ENCODE measurements at places on chromosomes 1 and 21. TPM values are rescaled to one million over a fixed set of nuclear protein-coding genes. Genes with fewer than 3 reads are reported as not detected.
A peak's percentile ranks its signal among the peaks of the same experiment; 100 is the strongest.

GRCh38 chr1:232969799-232970198, 19.4 kb downstream of the NTPCR start:
- H3K36me3 ChIP-seq = peaks cover 71% of the 10 kb centered on the region
- H3K4me3 ChIP-seq = no peak overlapping the region
- no peaks in the 10 kb centered on the region for H3K27me3 ChIP-seq
- H3K27ac ChIP-seq = no peak overlapping the region
- no peak for DNase-seq
- H3K4me1 ChIP-seq = peaks cover 9% of the 10 kb centered on the region

- H3K36me3 ChIP-seq = no peaks in the 10 kb centered on the region
Measured at GRCh38 chr1:218930000-218930399, 243.7 kb upstream of the LYPLAL1 start.

DNA sequence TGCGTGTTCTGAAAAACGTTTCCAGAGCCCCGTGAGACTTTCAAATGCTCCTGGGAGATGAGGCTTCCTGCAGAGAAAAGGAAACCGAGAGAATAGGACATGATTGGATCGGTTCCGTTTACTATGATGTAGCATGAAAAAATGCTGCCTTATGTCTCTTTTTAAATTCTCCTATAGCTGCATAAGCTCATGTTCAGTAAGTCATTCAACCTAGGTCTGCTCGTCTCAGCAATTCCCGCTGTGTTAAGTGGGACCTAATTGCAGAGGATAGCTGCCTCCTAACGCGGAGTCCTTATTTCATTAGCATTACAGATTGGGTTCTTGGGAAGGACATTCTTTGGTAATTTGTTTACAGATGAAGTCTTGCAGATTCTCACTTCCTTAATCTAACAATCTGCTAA, 165.3 kb downstream of the GALNT2 start:
- no peaks in the 10 kb centered on the region for H3K27me3 ChIP-seq
- H3K4me3 ChIP-seq = no peak overlapping the region
- peaks cover 29% of the 10 kb centered on the region for H3K36me3 ChIP-seq
- peaks cover 9% of the 10 kb centered on the region for H3K4me1 ChIP-seq

DNA sequence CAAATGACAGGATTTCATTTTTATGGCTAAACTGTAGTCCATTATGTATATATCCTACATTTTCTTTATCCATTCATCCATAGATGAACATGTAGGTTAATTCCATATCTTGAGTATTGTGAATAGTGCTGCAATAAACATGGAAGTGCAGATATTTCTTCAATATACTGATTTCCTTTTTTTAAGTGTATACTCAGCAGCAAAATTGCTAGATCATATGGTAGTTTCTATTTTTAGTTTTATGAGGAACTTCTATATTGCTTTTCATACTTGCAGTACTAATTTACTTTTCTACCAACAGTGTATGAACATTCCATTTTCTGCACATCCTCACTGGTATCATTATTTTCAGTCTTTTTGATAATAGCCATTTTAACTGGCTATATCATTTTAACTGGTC, 30.1 kb downstream of the OR10J5 start:
- DNase-seq = no peak
- H3K4me3 ChIP-seq = no peak overlapping the region
- H3K36me3 ChIP-seq = peaks cover 18% of the 10 kb centered on the region
- peaks cover 22% of the 10 kb centered on the region for H3K27me3 ChIP-seq

DNA sequence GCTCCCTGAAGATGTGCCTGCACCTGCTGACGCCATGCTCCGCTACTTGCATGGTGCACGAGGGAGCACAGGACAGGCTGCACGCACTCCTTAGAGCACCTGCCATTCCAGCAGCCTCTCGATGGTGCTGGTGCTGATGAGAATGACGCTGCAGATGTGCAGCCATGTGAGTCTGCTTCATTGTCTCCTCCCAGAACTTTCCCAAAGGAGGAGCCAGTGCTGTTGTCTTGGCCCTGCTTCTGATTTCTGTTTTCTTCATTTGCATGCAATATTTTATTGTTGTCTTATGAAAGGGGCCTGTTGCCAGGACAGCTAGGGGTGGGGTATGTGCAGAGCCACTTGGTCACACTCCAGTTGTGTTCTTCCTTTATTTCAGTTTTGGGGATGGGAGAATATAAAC, 70.1 kb downstream of the PCBP3 start:
- H3K4me3 ChIP-seq = no peak overlapping the region
- no peaks in the 10 kb centered on the region for H3K4me1 ChIP-seq
- no peaks in the 10 kb centered on the region for H3K36me3 ChIP-seq
- H3K27ac ChIP-seq = no peak overlapping the region
- H3K27me3 ChIP-seq = no peaks in the 10 kb centered on the region

GRCh38 chr1:62057641-62058290, 136.9 kb upstream of the L1TD1 start:
- no peak overlapping the region for H3K27ac ChIP-seq
- no peak overlapping the region for H3K4me3 ChIP-seq
- H3K4me1 ChIP-seq = peaks cover 6% of the 10 kb centered on the region
- no peaks in the 10 kb centered on the region for H3K27me3 ChIP-seq
- H3K36me3 ChIP-seq = peaks cover 46% of the 10 kb centered on the region

GRCh38 chr1:226029093-226029496, 30.0 kb upstream of the SDE2 start:
- peak overlapping the region; percentile 22 for H3K4me3 ChIP-seq
- no peak for DNase-seq
- no peaks in the 10 kb centered on the region for H3K36me3 ChIP-seq
- peak overlapping the region; percentile 87 for H3K27ac ChIP-seq
- H3K4me1 ChIP-seq = peaks cover 2% of the 10 kb centered on the region

DNA sequence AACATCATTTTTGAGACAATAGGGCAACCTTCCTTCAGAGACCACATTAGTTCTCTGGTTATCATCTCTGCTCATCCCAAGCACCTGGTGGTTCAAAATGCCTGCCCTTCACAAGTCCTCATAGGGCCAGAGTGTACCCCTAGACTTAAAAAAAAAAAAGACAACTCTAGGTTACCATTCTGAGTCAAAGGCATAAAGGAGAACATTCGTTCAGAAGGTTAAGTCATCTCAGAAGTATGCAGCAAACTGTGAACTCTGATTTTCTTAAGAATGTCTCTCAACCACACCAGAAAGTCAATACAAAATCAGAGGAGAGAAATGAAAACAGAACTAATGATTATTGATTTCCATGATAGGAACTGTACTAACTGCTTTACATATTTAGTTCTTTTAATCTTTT, 9.2 kb upstream of the BEND5 start:
- no peaks in the 10 kb centered on the region for H3K4me1 ChIP-seq
- DNase-seq = no peak
- H3K27me3 ChIP-seq = peaks cover 7% of the 10 kb centered on the region
- H3K4me3 ChIP-seq = no peak overlapping the region
- H3K27ac ChIP-seq = no peak overlapping the region

DNA sequence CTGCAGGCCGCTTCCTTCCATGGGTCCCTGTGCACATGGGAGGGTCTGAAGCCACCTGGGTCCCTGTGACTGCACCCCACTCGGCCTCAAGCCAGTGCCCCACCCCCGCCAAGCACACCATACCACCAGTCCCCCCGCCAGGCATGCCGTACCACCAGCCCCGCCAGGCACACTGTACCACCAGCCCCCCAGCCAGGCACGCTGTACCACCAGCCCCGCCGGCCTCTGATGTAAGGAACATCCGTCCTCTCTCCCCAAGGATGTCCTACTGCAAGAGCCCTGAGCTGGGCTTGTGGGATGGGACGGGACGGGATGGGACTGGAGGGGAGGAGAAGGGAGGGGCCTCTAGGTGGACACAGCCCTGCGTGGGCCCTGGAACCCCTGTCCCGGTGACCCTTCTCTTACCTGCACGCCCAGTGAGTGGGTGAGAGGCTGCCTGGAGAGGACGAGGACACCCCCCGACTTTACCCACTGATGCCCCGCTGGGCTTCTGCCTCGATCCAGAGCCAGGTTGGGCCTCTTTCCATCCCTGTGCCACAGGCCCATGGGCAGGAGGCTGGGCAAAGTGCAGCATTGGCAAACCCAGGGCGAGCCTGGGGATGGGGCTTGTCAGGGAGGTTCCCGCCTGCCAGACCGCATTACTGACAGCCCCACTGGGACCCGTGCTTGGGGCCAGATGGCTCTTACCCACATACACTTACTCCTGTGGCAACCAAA, 40.8 kb upstream of the COL6A1 start:
- no peak for DNase-seq
- H3K36me3 ChIP-seq = peaks cover 2% of the 10 kb centered on the region
- H3K4me1 ChIP-seq = peaks cover 6% of the 10 kb centered on the region
- no peak overlapping the region for H3K27ac ChIP-seq
- no peaks in the 10 kb centered on the region for H3K27me3 ChIP-seq

DNA sequence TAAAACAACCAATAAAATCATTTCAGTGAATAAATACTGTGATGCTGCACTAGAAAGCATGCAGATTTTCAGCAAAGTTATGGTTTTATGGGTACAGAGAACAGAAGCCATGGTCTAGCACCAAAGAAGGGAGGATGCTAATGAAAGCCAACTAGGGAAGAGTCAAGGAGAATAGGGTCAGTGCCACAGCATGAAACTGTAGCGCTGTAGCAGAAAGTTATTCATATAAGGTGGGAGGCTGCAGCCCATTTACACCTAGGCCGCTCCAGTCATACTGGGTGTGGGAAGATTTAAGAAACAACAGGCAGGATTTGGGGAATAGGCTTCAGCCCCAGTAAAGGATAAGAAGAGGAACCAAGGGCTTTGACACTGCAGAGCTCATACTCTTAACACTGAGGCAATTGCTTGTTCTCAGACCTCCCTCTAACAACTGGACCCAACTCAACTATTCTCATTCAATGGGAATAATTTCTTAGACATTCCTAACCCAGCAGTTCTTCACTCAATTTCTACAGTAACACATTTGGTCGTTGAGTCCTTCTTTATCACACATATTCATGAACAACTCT, 4.4 kb downstream of the IFI16 start:
- H3K36me3 ChIP-seq = peaks cover 53% of the 10 kb centered on the region
- peaks cover 59% of the 10 kb centered on the region for H3K4me1 ChIP-seq
- DNase-seq = no peak
- H3K4me3 ChIP-seq = peak overlapping the region; percentile 94
- H3K27me3 ChIP-seq = no peaks in the 10 kb centered on the region

GRCh38 chr1:233972951-233973635, 68.6 kb downstream of the SLC35F3 start:
- no peak overlapping the region for H3K4me3 ChIP-seq
- H3K36me3 ChIP-seq = no peaks in the 10 kb centered on the region
- H3K27ac ChIP-seq = no peak overlapping the region
- no peaks in the 10 kb centered on the region for H3K4me1 ChIP-seq

DNA sequence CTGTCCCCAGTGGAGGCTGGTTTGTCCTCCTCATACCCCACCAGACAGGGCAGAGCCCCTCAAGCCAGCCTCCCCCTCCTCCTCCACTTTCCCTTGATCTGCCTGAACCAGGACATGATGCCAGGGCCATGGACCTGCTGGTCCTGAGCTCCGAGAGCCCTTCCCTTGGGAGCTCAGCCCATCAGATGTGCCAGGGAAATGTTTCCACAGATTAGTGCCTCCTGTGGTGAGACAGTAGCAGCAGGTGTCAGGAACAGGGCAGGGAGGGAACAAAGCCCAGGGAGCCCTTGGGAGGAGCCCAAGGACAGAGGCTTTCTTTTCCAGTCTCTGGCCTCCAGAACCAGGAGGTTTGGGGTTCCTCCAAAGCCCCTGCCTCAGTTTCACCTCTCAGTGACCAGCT, 14.6 kb upstream of the SLC41A1 start:
- no peaks in the 10 kb centered on the region for H3K36me3 ChIP-seq
- no peaks in the 10 kb centered on the region for H3K27me3 ChIP-seq
- DNase-seq = no peak
- peaks cover 6% of the 10 kb centered on the region for H3K4me1 ChIP-seq

DNA sequence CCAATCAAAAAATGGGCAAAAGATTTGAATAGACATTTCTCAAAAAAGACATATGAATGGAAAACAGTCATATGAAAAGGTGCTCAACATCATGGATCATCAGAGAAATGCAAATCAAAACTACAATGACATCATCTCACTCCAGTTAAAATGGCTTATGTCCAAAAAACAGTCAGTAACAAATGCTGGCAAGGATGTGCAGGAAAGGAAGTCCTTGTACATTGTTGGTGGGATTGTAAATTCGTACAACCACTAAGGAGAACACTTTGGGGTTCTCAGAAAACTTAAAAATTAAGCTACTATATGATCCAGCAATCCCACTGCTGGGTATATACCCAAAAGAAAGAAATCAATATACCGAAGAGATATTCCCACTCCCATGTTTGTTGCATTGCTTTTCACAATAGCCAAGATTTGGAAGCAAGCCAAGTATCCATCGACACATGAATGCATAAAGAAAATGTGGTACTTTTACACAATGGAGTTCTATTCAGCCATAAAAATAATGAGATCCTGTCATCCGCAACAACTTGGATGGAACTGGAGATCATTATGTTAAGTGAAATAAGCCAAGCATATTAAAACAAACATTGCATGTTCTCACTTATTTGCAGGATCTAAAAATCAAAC, 17.9 kb downstream of the GBP5 start:
- peaks cover 40% of the 10 kb centered on the region for H3K36me3 ChIP-seq
- H3K27ac ChIP-seq = no peak overlapping the region
- H3K4me1 ChIP-seq = peaks cover 22% of the 10 kb centered on the region
- DNase-seq = no peak

- H3K4me3 ChIP-seq = peak overlapping the region; percentile 94
- peaks cover 62% of the 10 kb centered on the region for H3K4me1 ChIP-seq
- no peak for DNase-seq
- peaks cover 56% of the 10 kb centered on the region for H3K36me3 ChIP-seq
Measured at GRCh38 chr1:198641966-198642668, 3.3 kb downstream of the PTPRC start.

DNA sequence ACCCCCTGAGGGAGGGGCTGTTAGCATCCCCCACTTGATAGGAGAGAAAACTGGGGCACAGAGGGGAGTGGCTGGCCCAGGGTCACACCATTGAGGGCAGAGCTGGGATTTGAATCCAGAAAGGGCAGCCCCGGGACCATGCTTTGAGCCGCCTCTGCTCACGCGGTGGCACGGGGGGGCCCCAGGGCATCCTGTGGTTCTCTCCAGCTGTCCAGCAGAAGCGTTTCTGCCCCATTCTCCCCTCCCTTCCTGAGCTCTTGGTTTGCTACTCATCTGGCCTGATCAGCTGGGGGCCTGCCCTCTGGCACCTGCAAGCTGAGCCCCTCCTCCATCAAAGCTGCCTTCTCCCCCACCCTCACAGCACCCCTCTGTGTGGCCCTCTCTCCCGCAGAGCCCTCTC, 37.5 kb downstream of the FBXO2 start:
- peaks cover 45% of the 10 kb centered on the region for H3K27me3 ChIP-seq
- H3K4me3 ChIP-seq = no peak overlapping the region
- H3K36me3 ChIP-seq = no peaks in the 10 kb centered on the region
- no peak overlapping the region for H3K27ac ChIP-seq
- DNase-seq = no peak

Gene RUNX3
- total RNA-seq = 95.3 TPM

Gene PLPP3
- not detected for total RNA-seq

Gene MYCL
- not detected for total RNA-seq

Gene SELE
- total RNA-seq = not detected

Gene IGSF9
- total RNA-seq = 0.16 TPM

Gene ZNF683
- 2.1 TPM for total RNA-seq

Gene VASH2
- not detected for total RNA-seq

Gene CCDC27
- total RNA-seq = not detected

Gene CHIA
- not detected for total RNA-seq

Gene HSD3B1
- total RNA-seq = not detected
